ENCODE measurements at places on chromosomes 5 and 9.

- no peak for DNase-seq
These were observed 30.7 kb downstream of the LHX2 start for GRCh38 chr9:124042201-124042721.

- peak; percentile 9 for DNase-seq
These were observed 616.0 kb upstream of the EDIL3 start for GRCh38 chr5:85000671-85001070.

DNA sequence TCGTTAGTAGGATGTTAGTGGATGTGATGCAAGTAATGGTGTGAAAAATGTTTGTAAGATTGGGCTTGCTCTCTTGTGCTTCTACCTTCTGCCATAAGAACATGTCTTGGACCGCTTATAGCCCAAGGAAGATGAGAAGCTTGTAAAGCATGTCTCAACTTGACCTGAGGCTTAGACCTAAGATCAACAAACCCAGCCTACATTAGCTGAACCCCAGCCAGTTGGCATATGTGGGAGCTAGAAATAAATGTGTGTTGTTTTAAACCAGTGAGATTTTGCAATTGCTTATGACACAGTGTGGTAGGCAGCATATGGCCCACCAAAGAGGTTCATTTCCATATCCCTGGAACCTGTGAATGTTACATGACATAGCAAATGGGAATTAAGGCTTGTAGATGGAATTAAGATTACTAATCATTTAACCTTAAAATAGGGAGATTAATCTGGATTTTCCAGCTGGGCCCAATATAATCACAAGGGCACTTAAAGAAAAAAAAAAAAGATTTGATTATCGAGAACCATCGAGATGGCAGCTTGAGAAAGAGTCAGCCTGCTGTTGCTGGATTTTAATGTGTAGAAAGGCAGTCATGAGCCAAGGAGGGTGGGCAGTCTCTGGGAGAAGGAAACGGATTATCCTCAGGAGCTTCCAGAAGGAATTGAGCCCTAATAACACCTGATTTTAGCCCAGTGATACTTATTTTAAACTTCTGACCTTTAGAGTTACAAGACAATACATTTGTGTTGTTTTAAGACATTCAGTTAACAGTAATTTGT, 27.3 kb upstream of the EDIL3 start:
- DNase-seq: peak; percentile 4

GRCh38 chr5:53275666-53276065, 166.1 kb upstream of the MOCS2 start:
- no peak for DNase-seq

DNA sequence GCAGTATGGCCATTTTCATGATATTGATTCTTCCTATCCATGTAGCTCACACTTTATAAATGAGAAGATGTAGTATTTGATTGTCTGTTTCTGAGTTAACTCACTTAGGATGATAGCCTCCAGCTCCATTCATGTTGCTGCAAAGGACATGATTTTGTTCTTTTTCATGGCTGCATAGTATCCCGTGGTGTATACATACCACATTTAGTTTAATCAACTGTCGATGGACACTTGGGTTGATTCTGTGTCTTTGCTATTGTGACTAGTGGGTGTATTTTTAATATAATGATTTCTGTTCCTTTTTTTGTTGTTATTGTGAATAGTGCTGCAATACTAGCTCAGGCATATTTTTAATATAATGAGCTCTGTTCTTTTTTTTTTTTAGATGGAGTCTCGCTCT, 560.3 kb upstream of the ZNF608 start:
- no peak for DNase-seq

- DNase-seq: no peak
These were observed 41.0 kb downstream of the DMRT1 start for GRCh38 chr9:882416-882924.

DNA sequence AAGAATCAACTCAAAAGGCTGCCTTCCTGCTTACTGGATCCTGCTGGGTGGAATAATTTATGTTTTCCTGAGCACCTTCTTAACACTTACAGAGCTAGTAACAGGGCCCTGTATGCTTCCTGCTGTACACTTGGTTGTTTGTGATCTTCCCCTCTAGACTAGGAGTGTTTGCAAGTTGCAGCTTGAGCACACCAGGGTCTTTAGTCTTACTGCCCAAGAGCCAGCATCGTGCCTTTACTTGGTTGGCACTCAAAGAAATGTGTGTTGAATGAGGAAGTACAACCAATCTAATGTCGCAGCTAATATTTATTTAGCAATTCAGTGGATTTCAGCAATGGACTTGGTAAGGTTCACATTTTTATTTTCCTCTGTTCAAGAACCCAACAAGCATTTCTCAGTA, 57.5 kb upstream of the HAND1 start:
- DNase-seq: no peak

DNA sequence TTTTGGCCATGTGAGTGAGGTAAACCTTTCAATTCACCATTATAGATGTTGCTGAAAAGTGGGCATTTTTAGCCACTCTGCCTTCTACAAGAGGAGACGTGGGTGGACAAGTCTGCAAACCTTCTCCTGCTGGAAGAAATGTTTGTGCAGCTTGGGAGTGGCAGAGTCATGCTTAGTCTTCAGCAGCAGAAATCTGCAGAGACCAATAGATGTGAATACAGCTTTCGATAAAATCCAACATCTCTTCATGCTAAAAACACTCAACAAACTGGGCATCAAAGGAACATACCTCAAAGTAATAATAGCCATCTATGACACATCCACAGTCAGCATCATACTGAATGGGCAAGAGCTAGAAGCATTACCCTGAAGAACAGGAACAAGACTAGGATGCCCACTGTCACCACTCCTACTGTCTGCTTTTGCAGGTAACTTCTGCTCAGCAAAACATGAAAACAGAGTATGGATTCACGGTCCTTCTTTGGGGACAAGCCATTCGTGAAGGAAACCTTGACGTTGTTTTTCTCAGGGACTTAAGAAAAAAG, 91.3 kb downstream of the RALGPS1 start:
- no peak for DNase-seq

DNA sequence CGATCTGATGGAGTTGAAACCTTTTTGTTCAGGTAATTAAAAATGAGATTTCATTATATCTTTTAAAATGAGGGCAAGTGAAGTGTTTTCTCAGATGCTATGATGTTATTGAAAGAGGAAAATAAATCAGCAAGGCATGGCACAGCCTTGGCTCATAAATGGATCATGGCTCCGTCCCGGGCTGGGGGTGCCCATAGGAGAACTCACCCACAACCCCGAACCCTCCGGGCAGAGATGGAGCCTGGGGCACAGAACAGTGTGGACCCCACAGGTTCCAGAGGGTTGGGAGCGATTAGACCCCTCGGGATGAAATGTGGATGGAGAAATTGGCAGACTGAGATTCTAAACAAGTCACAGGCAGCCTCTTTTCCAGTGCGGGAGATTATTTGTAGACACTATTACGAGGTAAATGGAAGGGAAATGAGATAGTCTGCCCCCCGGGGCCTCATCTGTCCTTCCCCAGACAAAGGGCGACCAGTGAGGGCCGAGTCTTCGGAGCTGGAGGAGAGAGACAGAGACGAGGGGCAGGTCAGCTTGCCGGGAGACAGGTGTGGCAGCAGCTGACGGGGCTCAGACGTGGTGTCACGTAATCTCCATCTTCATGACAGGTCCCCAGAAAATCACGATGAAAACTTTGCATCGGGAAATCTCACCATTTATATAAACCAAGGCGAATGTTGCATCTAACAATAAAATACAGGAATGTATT, 33.7 kb downstream of the NDUFS6 start:
- DNase-seq: no peak

- no peak for DNase-seq
These were observed 217.2 kb downstream of the AGTPBP1 start for GRCh38 chr9:85524531-85524930.

DNA sequence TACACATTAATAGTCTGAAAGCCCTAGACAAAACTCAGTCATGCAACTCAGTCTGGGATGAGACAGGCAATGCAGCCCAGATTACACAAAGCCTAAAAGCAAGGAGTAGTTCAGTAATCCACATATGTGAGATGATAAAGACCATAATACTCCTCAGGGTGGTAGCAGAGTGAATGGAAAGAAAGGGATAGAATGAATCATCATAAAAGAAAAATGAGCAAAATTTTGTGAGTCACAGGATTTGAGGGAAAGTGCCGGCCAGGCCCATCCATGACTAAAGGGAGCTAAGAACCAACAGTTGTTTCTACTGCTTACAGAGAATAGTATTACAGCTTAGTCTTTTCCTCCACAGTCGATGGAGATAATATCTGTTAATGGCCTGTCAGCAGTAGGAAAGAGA, 90.0 kb upstream of the POU5F2 start:
- DNase-seq: peak; percentile 91

GRCh38 chr5:107538331-107538730, 132.4 kb downstream of the EFNA5 start:
- DNase-seq: peak; percentile 28

GRCh38 chr5:96219580-96220281, 213.3 kb downstream of the PCSK1 start:
- peak; percentile 85 for DNase-seq

DNA sequence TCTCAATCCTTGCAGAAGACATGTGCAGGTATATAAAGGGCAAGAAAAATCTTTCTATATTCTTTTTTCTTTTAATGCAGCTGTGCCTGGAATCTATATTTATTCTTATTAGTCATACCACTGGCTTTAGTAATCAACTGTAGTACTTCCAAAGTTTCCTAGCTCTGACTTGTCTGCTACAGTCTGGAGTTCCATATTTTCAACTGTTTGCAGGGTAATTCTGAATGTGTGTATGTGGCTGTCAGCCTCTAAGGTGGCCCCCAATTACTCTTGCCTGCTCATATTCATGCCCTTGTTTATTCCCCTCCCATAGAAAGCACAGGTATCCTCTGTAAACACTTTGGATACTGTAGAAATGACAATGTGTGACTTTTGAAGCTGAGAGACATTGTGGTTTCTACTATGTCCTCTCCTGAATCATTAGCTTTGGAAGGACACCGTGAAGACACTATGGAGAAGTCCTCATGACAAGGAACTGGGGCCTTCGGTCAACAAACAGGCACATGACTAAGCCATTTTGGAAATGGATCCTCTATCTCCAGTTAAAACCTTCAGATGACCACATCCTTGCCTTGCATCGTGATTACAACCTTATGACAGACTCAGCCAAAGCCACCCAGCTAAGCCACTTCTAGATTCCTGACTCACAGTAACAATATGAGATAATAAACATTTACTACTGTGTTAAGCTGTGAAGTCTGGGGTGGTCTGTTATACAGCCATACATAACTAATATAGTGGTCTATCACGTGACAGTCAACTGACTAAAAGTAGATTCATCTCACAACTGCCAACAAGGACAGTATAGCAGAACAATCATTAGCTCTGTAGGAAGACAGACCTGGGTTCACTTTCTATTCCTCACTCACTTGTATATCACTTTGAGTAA, 49.5 kb upstream of the SUSD1 start:
- peak; percentile 43 for DNase-seq

- DNase-seq: no peak
These were observed 42.8 kb upstream of the TNFSF8 start for GRCh38 chr9:114973216-114973615.

Data from fibroblast of skin of abdomen (primary cell).